ENCODE measurements at places on chromosomes 5 and 9.

- DNase-seq, result peak; percentile 58
Measured at GRCh38 chr5:168291342-168291963, at the start of gene WWC1. Gene WWC1 (plus strand): TSS chr5:168291645. CDS start chr5:168292153, 508 bp downstream.

- peak; percentile 35 for DNase-seq
Measured at GRCh38 chr5:172769616-172770373, 1.2 kb downstream of the DUSP1 start.

- DNase-seq, result no peak
Measured at GRCh38 chr5:107524111-107524510, 146.6 kb downstream of the EFNA5 start.

DNA sequence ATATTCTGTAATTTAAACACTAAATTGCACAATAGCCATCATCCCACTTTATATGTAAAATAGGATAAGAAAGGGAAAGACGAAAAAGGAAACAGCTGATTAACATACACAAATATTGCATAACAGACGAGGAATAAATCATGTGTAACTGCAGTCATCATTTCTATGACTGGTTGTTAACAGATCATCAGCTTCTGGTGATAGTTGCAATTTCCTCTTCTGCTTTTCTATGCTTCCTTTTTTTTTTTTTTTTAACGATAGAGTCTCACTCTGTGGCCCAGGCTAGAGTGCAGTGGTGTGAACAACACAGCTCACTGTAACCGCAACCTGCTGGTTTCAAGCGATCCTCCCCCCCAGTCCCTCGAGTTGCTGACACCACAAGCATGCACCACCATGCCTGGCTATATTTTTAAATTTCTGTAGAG lies 22.5 kb upstream of the JAKMIP2 start:
- DNase-seq, result no peak

- no peak for DNase-seq
Measured at GRCh38 chr9:124012368-124013301, 1.1 kb downstream of the LHX2 start.
